Dermis lymphatic vessel endothelial cell (primary cell): ENCODE measurements at places on chromosomes 4 and X. TPM values are rescaled to one million over a fixed set of nuclear protein-coding genes. Genes with fewer than 3 reads are reported as not detected.

C4orf50 gene
- total RNA-seq = under 0.01 TPM in 2 replicates

SNCA gene
- 121 and 192 TPM in 2 replicates for total RNA-seq

MAD2L1 gene
- total RNA-seq = 6.0 and 7.2 TPM in 2 replicates

PPARGC1A gene
- total RNA-seq = 0.34 and 0.76 TPM in 2 replicates

PAK3 gene
- total RNA-seq = 1.3 and 1.7 TPM in 2 replicates

HMGN5 gene
- total RNA-seq = 0.60 and 0.65 TPM in 2 replicates

FGB gene
- not detected in 2 replicates for total RNA-seq

GAGE1 gene
- not detected in 2 replicates for total RNA-seq

THAP9 gene
- total RNA-seq = 7.9 and 8.0 TPM in 2 replicates

HTN3 gene
- total RNA-seq = not detected in 2 replicates

CENPVL2 gene
- total RNA-seq = not detected in 2 replicates

MAGEA2 gene
- total RNA-seq = not detected in 2 replicates
